NCI-H2029 (cell line): ENCODE measurements at places on chromosomes 6 and 20.

DNA sequence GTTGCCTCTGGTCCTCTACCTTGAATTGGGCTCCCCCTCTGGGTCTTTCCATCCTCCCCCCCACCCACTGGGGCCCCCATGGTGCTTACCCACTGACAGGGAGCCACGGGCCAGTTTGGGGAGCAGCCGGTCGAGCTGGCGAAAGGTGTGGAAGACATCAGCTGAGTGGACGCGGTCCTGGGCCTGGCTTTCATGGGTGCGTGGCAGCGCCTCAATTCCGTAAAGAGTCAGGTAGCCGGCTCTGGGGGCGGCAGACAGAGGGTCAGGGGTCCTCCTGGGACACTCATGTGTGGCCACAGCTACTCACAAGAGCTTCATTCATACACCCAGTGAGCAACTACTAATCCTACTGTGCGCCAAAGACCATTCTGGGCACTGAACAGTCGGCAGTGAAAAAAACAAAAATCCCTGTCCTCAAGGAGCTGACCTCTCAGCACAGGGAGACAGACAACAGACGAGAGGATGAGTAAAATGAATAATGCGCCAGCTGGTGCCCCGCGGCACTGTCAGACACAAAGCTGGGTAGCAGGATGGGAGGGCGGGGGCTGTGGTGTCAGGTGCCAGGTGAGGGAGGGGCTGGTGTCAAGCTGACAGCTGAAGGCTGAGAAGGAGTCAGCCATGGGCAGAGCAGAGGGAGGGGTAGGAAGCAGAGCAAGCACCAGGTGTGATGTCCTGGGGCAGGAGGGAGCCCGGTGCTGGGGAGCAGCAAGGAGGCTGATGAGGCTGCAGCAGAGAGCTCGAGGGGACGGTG is 28.3 kb downstream of the PTGIS start:
- DNase-seq: no peak

DNA sequence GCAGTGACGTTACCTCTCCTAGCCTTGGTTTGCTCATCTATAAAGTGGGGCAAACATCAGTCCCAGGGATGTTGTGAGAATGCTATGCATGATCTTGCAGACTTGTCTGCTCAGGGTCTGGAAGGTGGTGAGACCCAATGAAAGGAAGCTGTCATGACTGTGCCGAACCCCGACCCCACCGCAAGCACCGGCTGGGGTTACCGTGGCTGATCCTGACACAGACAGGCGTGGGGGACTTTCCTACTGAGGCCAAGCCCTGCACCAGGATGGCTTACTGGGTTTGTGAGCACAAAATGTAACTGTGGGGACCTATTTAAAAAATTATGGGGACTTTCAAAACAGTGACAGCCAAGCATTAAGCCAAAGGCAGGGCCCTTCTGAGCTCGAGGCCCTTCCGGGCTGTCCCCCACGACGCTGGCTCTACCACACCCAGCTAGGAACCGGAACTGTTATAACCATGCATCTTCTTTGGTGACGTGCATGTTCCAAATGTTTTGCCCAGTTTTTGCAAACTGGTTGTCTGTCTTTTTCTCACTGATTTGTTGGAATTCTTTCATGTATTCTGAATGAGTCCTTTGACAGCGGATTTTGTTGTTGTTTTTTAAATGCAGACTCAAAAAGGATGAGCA is 76.6 kb upstream of the PMEPA1 start:
- DNase-seq: no peak

DNA sequence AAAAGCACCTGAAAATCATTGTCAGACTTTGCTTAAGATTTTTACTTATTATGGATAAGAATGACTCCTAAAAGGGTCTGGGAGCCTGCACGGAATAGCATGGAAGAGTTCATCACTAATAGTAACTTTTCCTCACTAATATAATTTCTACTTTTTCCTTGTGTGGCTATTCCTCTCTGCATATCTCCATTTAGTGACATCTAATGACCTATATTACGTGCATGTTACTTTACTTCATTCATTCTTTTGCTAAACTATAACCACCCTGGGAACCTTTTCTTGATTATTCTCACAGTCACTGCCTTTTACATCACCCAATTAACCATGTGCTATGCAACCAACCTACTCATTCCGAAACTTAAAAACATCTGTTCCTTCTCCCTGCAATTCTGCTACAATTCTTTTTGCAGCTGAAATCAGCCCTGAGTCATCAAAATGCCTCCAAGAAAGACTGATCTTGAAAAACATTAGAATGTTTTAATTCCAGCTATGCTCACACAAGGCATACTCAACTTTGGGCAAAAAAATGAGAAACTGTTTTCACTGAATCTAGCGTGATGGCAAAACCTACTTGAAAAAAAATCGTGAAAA is 313.3 kb downstream of the RNGTT start:
- DNase-seq: no peak

GRCh38 chr6:101926149-101926925 is 532.8 kb downstream of the GRIK2 start:
- DNase-seq: no peak

GRCh38 chr6:40706178-40706577 is 119.0 kb upstream of the LRFN2 start:
- no peak for DNase-seq

DNA sequence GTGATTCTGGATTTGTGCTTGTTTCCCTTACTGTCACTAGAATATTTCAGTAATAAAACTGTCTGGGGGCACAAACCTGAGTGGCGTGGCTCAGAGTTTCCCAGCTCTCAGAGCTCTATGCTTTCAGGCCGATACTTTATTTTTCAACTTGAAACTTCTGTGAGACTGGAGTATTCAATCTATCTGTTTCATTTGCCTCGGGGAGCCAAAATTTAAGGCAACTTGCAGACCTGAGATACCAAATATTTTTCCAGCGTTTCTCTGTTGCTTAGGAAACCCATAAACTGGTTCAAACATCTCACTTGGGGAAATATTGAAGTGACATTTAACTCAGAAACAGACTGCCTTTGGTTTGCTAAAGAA is 74.7 kb downstream of the SOBP start:
- no peak for DNase-seq

- DNase-seq: no peak
Observed at GRCh38 chr6:74631564-74631963, 574.3 kb downstream of the COL12A1 start.

DNA sequence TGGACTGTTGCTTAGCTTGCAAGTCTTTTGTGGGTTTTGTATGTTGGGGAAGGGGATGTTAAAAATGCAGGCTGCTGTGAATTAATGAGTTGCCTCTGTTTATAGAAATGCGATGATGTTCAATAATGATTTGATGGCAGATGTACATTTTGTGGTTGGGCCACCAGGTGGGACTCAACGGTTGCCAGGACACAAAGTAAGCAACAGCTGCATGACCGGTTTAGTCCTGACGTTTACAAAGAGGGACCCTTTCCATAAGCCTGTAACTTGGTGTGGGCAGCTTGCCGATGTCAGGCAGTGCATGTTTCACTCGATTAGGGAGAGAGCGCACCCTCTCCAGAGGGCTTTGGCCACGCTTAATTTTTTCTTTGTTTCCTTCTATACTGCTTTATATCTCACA is 1.3 kb downstream of the BTBD3 start:
- peak; percentile 71 for DNase-seq

GRCh38 chr20:6178537-6178936 is 55.7 kb upstream of the FERMT1 start:
- no peak for DNase-seq

GRCh38 chr6:36067374-36068011 is 39.9 kb downstream of the MAPK14 start:
- no peak for DNase-seq

DNA sequence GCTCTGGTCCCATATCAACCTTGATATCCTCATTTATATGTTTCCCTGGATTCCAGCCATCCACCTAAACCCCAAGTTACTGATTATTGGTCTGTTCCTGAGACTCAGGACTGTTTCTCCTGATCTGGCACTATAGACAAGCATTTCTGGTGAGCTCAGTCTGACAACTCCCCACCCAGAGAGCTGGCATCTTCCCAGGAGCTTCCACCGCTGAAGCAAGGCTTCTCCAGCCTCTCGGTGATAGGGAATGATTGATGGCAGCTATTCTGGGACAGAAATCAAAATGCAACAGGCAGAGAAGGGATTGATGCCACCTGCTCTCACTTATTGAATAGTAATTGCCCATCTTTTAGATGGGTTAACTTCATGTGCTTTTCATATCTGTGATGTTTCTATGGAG is 169.7 kb upstream of the GGTLC1 start:
- DNase-seq: no peak

DNA sequence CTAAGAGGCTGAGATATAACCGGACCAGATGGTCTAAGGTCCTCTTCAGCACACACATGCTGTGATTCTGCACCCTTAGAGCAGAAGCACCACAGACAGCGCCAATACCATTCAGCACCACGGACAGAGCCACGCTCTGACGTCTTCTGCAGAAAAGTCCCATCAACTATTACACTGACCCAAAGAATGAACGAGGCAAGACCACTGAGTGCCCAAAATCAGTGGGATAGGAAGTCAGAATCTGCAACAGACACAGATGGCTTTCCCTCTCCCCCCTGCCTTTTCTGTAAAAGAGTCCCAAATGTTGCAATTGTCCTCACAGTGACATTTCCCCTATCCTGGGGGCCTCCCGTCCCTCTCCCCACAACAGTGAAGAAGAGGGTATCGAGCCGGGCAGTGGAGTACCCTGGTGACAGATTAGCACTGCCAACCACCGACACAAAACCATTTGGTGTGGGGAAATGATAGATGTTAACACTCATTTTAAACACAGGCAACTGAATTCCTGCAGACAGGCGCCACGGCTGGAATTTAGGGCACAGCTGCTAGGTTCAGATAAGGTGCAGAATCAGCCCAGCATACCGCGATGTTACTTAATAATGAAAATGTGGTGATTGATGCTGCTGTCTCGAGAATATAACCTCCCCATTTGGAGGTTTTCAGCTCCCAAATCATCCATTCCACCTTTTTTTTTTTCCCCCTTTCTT is 66.6 kb upstream of the CTNNBL1 start:
- DNase-seq: no peak

GRCh38 chr20:59165396-59165795 is 1.8 kb downstream of the ZNF831 start:
- no peak for DNase-seq

DNA sequence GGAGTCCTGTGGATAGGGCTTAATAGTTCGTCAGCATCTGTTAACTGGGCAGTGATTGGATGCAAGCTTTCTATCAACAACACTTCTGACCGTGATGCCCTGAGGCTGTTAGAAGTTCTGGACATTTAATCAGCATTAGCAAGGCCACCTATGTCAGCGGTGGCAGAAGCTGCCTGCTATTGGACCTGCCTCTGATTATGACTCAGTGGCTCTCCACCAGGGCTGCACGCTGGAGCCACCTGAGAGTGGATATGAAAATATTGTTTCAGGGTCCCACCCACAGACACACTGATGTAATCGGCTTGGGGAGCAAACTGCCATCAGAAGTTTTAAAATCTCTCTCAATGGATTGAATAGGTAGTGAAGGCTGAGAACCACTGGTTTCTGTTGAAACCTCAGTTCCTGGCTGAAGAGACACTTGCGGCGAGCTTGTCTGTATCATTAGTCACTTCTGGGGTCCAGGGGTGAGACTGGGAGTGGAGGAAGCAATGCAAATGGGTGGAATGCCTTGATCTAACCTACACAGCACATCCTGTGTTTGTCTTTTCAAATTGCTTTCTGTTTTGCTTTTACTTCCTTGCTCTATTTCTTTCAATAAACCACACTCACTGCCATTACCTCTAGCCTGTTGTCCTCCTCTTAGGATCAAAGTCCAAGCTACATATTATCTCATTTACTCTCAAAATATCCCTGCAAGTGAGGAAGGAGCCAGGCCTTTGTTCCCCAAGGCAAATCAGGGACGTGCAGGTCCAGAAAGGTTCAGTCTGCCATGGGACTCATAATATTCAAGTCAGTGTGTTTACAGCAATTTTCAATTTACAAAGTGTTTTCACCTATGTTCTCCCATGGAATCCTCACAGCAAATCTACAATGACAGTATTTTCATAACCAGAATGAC is 4.2 kb downstream of the CLIC5 start:
- no peak for DNase-seq

- DNase-seq: no peak
Observed at GRCh38 chr6:78810146-78810545, 57.2 kb upstream of the IRAK1BP1 start.

- no peak for DNase-seq
Observed at GRCh38 chr20:33176101-33176500, 8.1 kb downstream of the BPIFA2 start.

DNA sequence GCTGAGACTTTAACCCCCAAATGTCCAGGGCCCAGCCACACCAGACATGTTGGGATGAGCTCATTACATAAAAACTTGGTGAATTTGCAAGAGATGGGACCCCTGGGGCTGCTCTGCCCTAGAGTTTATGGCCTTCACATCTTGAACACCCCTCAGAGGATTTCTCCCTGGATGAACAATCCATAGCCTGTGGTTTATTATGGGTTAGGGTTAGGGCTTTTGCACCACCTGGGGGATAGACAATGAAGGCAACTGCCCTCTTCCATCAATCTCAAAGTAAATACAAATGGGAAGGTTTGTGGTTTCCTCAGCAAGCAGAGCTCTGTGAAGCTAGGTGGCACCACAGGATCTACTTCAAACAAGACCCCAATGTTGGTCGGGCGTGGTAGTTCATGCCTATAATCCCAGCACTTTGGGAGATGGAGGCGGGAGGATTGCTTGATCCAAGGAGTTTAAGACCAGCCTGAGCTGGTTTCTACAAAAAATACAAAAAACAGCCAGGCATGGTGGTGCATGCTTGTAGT is 17.4 kb downstream of the SPINT3 start:
- DNase-seq: no peak

- peak; percentile 93 for DNase-seq
Observed at GRCh38 chr6:52551483-52552277, 25.2 kb downstream of the TRAM2 start.

GRCh38 chr6:48139818-48140614 is 29.0 kb upstream of the PTCHD4 start:
- DNase-seq: no peak

- peak; percentile 15 for DNase-seq
Observed at GRCh38 chr6:30013291-30013922, 47.7 kb upstream of the POLR1H start.

DNA sequence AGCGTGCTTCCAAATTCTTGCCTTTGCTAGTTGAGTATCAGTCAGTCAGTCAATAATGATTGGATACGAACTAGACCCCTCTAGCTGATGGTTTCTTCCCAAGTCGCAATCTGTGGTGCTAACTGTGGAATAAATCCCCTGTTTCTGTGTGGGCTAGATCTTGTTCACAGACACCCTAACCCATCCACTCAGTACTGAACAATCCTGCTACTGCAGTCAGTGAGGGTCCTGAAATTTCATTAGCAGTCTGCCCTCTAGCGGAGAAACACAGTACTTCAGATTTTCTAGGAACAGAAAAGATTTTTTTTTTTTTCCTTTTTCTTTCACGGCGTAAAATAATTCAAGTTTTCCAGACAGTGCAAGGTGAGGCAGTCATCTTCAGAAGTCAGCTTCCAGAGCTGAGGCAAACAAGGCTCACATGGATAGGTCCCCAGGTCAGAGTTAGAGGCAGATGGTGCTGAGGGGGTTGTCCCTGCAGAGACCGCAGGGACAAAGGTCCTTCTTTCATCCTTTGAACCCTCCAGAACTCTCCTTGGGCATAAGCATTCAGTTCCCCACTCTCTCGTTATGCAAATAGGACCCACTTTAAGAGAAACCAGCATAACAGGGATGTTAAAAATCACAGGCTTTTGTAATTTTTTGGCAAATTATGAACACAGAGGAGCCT is 119.6 kb downstream of the SCML4 start:
- DNase-seq: no peak
